ENCODE measurements at places on chromosomes 6 and 20.

GRCh38 chr20:49635166-49635565, 67.2 kb upstream of the PTGIS start:
- no peak for DNase-seq

DNA sequence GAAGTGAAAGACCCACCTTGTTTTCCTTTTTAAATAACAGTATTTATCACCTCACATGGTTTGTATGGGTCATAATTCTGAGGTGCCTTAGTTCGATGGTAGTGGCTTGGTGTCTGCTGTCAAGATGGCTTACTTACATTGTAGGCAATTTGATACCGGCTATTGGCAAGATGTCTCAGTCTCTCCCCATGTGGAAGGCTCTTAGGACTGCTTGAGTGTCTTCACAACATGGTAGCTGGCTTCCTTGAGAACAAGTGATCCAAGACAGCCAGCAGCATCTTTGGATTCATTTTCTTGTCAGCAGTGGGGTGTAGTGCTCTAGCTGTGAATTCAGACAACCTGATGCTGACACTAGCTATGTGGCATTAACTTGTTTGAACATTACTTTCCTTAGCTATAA, 70.1 kb downstream of the CBFA2T2 start:
- DNase-seq = no peak

GRCh38 chr6:105596284-105596755, 193.4 kb upstream of the PREP start:
- no peak for DNase-seq

DNA sequence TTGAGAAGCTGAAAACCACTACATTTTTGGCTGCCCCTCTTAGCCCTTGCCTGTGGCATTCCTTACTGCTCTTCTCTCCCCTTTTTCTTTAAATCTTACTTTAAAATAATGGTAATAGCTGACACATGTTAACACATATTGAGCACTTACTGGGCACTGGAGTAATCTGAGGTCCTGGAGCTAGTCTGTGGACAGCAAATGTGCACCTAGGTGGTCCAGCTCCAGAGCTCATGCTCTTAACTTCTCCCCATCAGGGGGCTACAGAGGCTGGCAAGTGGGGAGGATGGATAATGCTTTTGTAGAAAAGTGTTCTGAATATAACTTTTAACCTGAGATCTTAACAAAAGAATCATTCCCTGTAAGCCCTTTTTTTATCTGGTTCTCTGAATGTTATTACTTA, 74.8 kb downstream of the ADGRB3 start:
- DNase-seq = no peak

DNA sequence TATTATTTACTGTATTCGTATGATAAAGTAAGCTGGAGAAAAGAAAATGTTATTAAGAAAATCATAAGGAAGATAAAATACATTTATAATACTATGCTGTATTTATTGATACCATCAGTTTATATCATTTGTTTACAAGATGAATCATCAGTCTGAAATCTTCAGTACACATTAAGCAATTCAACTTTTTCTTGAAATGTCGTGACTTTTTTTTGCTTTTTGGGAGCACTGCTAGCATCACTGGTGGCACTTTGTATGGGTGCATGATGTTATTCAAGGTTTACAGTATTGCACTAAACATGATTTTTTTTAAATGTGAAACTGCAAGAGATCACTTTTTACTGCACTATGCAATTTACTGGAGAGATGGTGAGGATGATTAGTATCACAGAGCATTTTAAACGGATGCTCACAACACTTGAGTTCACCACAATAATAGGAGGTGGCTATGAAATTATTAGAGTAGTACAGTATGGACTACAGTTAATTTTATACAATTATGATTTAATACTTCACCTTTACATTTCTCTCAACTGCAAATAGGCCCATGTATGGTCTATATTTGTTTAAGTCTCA, 85.9 kb downstream of the SNAP25 start:
- no peak for DNase-seq

- DNase-seq = no peak
Observed at GRCh38 chr6:43268782-43269272, 25.5 kb downstream of the TTBK1 start.

DNA sequence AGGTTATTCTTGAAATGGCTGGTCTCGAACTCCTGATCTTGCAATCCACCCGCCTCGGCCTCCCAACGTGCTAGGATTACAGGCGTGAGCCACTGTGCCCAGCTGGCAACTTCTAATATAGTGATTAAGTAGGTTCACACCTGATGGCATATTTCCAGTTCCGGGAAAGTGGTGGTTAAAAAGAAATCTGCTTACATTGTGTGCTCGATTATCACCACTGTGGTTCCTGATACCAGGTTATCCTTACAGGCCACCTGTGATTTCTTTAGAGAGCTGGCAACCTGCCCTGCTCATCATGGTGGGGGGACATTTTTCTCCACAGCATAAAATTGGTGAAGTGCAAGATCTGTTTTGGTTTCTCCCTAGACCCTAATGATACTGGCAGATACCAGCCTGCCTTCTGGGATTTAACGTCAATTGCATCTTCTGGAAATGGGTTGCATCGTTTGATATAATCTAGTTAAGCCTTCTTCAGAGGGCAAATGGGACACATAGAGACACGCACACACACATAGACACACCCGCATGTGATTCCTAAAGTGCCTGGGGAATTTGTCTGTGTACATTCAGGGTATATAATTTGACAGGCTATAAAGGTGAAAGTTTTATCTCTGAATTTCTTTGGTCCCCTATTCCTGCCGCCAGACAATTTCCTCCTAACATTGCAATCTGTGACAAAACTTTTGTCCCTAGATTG, 49.7 kb upstream of the CITED2 start:
- no peak for DNase-seq

DNA sequence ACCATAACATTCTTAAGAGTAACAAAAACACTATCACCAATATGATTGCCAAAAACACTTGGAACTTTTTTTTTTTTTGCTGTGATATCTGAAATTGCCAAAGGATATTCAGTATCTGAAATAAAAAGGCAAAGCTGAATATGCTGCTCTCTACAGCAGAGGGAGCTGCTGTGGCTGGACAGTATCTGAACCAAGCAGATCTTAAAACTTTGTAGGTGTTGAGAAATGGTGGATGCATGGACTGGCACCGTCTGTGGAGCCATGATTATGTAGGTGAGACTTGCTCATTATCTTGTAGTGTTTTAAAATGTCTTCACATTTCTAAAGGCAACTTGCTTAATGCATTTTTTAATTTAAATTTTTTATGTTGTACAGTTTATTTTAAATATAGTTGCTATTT, 9.2 kb downstream of the PDCD2 start:
- DNase-seq = no peak

- no peak for DNase-seq
Observed at GRCh38 chr6:124445581-124445980, 516.7 kb upstream of the RNF217 start.

- DNase-seq = no peak
Observed at GRCh38 chr20:57391439-57392301, 474 bp downstream of the RBM38 start.

DNA sequence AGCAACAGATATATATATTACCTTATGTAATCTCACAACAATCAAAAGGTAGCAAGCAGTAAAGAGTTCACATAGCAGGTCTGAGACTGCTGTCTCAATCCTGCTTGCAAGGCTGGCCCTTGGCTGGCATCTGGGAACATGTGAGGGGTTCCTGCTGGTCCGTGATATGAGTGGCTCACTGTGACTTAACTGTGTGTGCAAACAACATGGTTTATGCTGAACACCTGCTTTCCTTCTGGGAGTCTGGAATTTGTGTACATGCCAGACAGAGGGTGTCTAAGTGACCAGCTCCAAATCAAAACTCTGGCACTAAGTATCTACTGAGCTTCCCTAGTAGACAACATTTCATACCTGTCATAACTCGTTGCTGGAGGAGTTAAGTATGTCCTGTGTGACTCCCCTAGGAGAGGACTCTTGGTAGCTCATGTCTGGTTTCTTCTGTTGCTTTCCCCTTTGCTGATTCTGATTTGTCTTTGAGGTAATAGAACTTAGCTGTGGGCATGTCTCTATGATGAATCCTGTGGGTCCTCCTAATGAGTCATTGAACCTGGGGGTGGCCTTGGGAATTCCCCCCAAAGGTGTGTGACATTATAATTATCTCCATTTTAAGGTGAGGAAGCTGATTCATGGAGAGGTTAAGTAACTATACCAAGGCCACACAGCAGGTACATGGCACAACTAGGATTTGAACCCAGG, 131.6 kb upstream of the NEDD9 start:
- no peak for DNase-seq

DNA sequence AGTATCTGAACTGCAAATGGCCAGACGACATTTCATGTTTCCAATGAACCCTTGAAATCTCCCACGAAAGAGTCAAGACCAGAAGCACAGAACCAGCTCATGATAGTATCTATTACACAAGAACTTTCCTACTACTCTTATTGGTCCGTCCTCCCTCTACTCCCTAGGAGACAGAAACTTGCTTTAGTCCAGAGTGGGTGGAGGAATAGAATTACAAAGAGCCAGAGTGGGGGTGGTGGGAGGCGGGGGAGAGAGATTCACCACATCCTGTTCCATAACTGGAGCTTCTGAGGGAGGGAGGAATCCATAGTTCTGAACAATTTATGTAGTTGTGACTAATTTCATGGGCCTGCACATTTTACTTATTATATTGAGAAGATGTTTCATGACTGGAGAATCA, 18.5 kb upstream of the WFDC10A start:
- no peak for DNase-seq
